ENCODE measurements at places on chromosomes 1 and 21. TPM values are rescaled to one million over a fixed set of nuclear protein-coding genes. Genes with fewer than 3 reads are reported as not detected.

- no peak overlapping the region for H3K4me3 ChIP-seq
- H3K36me3 ChIP-seq = no peaks in the 10 kb centered on the region
- no peaks in the 10 kb centered on the region for H3K4me1 ChIP-seq
- no peak overlapping the region for H3K27ac ChIP-seq
Observed at GRCh38 chr1:54619749-54620148, 3.6 kb downstream of the FAM151A start.

DNA sequence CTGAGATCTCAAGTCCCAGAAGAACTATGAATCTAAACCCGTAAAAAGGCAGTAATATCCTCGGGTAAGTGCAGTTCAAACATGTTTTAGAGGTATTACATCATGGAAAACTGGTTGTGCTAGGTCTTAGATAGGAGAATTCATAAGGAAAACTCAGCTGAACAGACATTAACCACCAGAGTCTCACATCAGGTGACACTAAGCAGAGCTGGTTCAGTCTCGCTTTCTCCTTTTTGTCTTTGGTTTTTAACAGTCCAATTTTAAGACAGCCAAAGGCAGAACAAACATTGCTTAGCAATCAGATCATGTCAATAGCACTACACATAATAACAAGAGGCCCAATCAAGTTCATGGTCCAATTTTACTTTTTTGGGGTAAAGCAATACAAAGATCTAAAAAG is 63.1 kb upstream of the MUTYH start:
- H3K27me3 ChIP-seq = no peaks in the 10 kb centered on the region
- no peaks in the 10 kb centered on the region for H3K36me3 ChIP-seq
- no peaks in the 10 kb centered on the region for H3K4me1 ChIP-seq
- H3K4me3 ChIP-seq = no peak overlapping the region

- H3K36me3 ChIP-seq = no peaks in the 10 kb centered on the region
- no peaks in the 10 kb centered on the region for H3K4me1 ChIP-seq
- no peak for DNase-seq
- no peak overlapping the region for H3K4me3 ChIP-seq
Observed at GRCh38 chr1:155996166-155996565, 17.8 kb upstream of the ARHGEF2 start.

DNA sequence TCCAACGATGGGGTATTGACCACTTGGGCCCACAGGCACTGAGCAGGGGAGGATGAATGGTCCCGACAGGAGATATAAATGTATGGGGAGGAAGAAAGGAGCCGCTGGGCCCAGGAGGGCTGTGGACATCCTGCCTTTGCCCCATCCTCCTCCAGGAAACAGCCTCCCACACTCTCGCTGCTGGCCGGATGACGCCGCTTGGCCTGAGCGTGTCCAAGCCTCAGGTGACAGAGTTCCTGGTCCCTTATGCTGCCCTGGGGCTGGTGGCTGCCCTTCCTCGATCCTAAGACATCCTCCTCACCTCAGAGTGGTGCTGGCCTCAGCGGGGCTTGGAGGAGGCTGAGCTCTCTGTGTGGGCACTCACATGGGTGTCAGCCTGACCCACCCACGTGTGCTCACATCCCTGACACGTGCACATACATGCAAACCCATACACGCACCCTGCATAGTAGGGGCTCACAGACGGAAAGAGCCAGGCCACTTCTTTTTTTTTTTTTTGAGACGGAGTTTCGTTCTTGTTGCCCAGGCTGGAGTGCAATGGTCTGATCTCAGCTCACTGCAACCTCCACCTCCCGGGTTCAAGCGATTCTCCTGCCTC is 5.9 kb upstream of the SERINC2 start:
- no peaks in the 10 kb centered on the region for H3K36me3 ChIP-seq
- H3K27ac ChIP-seq = no peak overlapping the region
- DNase-seq = no peak
- H3K4me1 ChIP-seq = no peaks in the 10 kb centered on the region
- H3K27me3 ChIP-seq = no peaks in the 10 kb centered on the region

DNA sequence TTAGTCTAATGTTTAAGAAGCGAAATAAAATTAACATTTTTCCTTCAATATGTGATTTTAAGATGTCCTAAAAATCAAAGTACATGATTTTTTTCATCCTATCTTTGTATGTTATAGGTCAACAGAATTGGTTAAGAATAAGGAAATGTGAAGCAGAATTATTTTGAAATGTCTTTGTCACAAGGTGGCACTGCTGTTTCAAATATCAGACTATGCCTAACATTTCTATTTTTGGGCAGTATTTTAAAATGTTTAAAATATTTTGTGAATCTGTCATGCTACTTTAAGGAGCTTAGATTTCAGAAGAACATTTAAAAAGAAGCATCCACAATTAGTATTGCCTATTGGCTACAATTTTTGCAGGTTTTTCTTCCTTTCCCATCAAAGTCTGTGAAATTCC is 38.7 kb downstream of the AMY1C start:
- H3K36me3 ChIP-seq = no peaks in the 10 kb centered on the region
- H3K4me3 ChIP-seq = no peak overlapping the region
- no peaks in the 10 kb centered on the region for H3K27me3 ChIP-seq
- no peak overlapping the region for H3K27ac ChIP-seq

DNA sequence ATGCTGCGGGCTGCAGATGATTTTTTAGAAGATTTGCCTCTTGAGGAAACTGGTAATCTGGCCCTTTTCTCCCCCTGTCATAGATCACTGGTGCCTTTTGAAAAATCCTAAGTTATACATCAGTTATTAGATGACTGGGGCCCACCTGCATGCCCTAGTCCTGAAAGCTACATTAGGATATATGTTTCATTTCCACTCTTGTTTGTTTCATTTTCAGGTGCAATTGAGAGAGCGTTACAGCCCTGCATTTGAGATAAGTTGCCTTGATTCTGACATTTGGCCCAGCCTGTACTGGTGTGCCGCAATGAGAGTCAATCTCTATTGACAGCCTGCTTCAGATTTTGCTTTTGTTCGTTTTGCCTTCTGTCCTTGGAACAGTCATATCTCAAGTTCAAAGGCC is 8.1 kb upstream of the IFI44 start:
- no peak for DNase-seq
- no peaks in the 10 kb centered on the region for H3K36me3 ChIP-seq
- H3K4me1 ChIP-seq = no peaks in the 10 kb centered on the region
- H3K27ac ChIP-seq = no peak overlapping the region

DNA sequence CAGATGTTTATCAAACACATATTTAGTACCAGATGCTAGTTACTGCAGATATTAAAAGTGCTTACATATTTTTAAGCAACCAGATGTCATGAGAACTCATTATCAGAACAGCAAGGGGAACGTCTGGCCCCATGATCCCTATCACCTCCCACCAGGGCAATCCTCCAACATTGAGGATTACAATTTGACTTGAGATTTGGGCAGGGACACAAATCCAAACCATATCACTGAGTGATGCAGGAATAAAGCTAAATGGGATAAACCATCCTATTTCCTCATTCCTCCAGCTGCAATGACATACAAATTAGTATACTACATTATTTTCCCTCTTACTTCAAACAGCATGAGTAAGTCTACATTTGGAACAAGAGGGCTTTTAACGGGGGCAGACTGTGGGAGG is 3.1 kb upstream of the KCNK2 start:
- no peak for DNase-seq
- H3K27me3 ChIP-seq = peaks cover 8% of the 10 kb centered on the region
- no peaks in the 10 kb centered on the region for H3K4me1 ChIP-seq
- H3K4me3 ChIP-seq = no peak overlapping the region
- H3K27ac ChIP-seq = no peak overlapping the region
- H3K36me3 ChIP-seq = no peaks in the 10 kb centered on the region

DNA sequence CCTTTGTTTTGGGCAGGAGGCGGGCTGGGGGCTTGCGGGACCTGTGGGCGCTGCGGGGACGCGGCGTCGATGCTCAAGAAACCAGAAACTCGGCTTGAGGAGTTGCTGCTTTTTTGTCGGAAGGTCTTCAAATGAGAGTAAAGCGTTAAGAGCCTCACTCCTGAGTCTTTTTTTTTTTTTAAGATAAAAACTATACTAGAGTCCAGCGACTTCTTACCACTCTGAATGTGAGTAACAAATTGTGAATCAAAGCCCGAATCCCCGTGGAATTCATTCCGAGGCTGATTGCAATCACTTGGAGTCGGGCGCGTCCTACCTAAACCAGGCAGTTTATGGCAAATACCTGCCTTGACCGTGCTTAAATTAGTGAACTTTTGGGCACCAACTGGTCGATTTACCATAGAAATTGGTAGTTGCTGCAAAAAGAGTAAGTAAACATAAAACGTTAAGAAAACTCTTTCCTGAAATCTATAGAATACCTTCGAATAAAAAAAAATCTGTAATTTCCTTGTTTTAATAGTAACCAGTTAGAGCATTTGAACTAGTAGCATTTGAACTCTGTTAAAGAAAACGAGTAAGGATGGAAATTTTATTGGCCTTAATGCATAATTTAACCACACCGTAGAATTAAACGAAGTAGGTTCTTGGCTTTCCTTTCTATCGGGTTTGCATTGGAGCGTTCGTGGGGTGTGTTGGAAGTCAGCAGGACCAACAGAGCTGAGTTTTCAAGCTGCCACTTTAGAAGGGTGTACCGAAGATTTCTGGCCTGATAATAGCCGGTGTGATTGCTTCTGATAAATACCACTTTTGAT is 769 bp downstream of the GPSM2 start:
- no peaks in the 10 kb centered on the region for H3K27me3 ChIP-seq
- no peak for DNase-seq
- H3K27ac ChIP-seq = no peak overlapping the region
- H3K4me3 ChIP-seq = peak overlapping the region; percentile 77
- no peaks in the 10 kb centered on the region for H3K36me3 ChIP-seq
- H3K4me1 ChIP-seq = no peaks in the 10 kb centered on the region

GRCh38 chr1:155177918-155178281 is 4.3 kb downstream of the TRIM46 start:
- H3K4me1 ChIP-seq = no peaks in the 10 kb centered on the region
- H3K4me3 ChIP-seq = no peak overlapping the region
- H3K36me3 ChIP-seq = no peaks in the 10 kb centered on the region
- no peaks in the 10 kb centered on the region for H3K27me3 ChIP-seq
- no peak overlapping the region for H3K27ac ChIP-seq

GRCh38 chr21:42113926-42114409 is 42.9 kb downstream of the UMODL1 start:
- no peak overlapping the region for H3K4me3 ChIP-seq
- no peaks in the 10 kb centered on the region for H3K27me3 ChIP-seq
- no peak overlapping the region for H3K27ac ChIP-seq
- H3K4me1 ChIP-seq = peaks cover 10% of the 10 kb centered on the region

The PIK3C2B gene
- total RNA-seq = 18.5 TPM

The MYBPH gene
- not detected for total RNA-seq

The RSPH1 gene
- 0.20 TPM for total RNA-seq

The DCDC2B gene
- not detected for total RNA-seq

The SRSF11 gene
- 57.3 TPM for total RNA-seq

The PADI3 gene
- not detected for total RNA-seq

The ADCY10 gene
- total RNA-seq = 0.44 TPM

The NUDT4B gene
- 1.5 TPM for total RNA-seq

The OR2T35 gene
- not detected for total RNA-seq

The IFNLR1 gene
- total RNA-seq = 5.5 TPM

Measured in right lobe of liver (tissue), 6 donors.